NCI-H446 treated with DMSO at 0.1 percent for 48 hours (cell line): ENCODE measurements at places on chromosomes 13 and 19.

- DNase-seq = no peak
Measured at GRCh38 chr19:13984186-13984585, 21.9 kb downstream of the RFX1 start.

DNA sequence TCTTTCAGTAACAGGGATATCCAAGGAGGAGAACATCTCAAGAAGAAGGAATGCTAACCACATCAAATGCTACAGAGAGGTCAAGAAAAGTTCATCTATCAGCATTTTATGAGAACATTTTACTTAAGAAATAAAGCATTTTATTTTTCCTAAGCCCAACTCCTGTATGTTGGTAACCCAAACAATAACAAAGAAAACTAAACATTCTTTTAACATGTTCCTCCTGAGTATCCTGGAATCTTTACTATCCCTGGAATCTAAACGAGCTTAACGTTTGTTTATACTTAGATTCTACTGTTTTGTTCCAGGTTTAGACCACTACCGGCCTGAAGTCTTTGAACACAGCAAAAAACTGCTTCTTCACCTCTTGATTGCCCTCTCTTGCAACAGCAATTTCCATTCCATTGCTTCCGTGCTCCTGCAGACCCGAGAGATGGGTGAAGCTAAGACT lies 89.7 kb downstream of the ZAR1L start:
- DNase-seq = no peak

DNA sequence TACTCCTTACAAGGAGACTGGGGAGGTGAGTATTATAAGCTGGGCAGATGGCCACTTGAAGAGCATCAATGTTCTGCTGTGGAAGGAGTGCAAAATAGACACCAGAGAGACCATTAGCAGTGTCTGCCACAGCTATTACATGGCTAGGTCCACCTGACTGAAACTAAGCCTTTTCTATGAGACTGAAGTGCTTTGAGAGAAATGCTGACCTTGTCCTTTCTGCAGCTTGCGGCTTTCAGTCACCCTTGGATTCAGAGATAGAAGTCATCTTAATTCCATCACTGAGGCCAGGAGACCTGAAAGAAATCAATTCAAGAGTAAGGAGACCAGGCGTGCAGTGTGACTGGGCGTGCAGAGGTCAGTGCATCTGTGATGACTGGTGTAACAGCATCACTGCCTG lies 1.3 kb upstream of the ZFP28 start:
- DNase-seq = no peak

GRCh38 chr19:56076498-56076897 lies 44.6 kb downstream of the ZNF787 start:
- DNase-seq = no peak

DNA sequence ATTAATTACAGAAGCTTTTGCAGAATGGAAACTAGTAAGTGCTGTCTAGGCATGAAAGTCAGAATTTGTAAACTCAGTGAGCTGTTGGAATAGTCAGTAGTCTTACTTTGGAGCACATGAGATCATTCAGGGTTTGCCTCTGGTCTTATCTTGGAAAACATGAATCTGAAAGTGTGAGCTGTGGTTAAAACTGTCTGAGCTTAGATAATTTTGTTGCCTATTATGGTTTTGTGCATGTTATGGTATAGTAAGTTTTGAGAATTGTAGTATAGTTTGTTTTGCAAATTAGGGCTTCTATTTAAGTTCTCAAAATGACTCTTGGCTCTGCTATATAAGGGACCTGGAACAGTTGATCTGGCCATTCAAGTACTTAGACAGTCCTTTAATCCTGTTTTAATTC lies 53.7 kb upstream of the TRPC4 start:
- DNase-seq = no peak

DNA sequence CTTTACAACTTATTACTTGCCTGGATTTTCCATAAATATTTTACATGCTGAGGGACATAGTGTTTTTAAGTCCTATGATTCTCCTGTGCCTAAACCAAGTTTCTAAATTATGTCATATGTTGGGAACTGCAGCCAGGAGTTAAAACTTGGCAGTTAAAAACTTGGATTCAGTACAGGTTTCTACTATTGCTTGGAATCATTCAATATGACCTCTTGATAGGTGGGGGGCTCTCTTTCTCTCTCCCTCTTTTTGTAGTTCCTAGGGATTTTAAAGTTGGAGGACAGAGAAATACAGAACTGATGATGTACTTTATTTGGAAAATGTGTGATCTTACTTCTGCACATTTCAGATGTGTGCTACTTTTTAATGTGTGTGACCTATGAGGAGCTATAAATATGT lies 4.7 kb downstream of the CSNK1A1L start:
- DNase-seq = peak; percentile 54

GRCh38 chr19:2503521-2504109 lies 27.7 kb downstream of the GADD45B start:
- DNase-seq = no peak

- no peak for DNase-seq
Measured at GRCh38 chr19:18617562-18617961, 4.9 kb downstream of the TMEM59L start.
